ENCODE measurements at places on chromosomes 13 and 19.
A peak's percentile ranks its signal among the peaks of the same experiment; 100 is the strongest.

- DNase-seq: no peak
Measured at GRCh38 chr13:49602005-49602404, 16.6 kb upstream of the RCBTB1 start.

- no peak for DNase-seq
Measured at GRCh38 chr19:49752701-49753100, 10.4 kb downstream of the TSKS start.

DNA sequence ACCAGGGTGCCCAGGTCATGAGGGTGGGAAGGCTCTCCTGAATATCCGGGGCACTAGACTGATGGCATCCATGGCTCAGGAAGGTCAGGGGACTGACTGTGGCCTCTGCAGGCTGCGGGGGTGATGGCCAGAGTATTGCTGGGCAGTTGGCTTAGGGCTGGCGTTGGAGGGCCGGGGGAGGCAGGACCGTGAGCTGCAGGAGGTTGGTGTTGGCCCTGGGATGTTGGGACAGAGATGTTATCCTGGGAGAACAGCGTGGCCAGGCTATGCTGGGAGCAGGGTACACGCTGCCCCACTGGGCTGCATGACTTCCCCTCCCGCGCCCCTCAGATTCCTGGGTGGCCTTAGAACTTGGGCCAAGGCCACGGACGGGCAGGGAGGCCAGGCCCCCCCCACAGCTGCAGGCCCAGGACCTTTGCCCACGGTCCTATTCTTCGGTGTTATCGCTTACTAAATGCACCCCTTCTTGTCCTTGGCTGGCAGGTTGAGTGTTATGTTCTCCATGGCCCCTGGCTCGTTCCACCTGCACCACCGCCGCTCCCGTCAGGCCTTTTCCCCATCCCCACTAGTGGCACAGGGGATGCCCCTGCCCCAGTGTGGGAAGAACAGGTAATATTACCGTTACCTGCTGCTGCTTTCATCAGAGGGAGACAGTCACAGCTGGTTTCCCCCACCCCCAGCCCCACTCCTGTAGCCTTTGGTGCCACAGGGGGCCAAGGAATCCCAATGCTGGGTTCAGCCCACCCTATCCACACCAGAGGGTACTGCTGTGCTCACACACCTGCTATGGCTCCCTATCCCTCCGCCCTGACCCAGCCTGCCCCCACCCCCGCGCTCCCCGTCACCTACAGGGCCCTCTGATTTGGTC, 3.2 kb upstream of the ISYNA1 start:
- no peak for DNase-seq

GRCh38 chr13:63117710-63118109, 1702.1 kb upstream of the PCDH20 start:
- DNase-seq: no peak

DNA sequence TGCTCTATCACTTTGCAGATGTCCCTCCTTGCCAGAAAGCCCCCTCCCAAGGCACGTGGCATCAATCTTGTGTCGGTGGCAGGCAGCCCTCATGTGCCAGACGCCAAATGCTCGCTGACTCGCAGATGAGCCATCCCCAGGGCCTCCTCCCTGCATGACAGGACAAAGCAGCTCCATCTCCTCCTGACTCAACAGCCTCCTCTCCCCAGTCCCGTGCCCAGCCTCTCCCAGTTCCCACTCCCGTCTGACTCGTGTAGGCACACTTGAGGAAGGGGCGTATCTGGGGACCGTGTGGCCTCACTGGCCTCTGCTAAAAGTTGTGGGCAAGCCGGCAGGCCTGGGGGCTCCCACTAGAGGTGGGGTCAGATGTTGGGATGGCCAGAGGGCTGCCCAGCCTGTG, 133.6 kb downstream of the STK24 start:
- DNase-seq: no peak

GRCh38 chr13:32736648-32737047, 150.4 kb downstream of the PDS5B start:
- DNase-seq: no peak

- no peak for DNase-seq
Measured at GRCh38 chr19:57282011-57282643, 1.8 kb downstream of the ZNF460 start.

DNA sequence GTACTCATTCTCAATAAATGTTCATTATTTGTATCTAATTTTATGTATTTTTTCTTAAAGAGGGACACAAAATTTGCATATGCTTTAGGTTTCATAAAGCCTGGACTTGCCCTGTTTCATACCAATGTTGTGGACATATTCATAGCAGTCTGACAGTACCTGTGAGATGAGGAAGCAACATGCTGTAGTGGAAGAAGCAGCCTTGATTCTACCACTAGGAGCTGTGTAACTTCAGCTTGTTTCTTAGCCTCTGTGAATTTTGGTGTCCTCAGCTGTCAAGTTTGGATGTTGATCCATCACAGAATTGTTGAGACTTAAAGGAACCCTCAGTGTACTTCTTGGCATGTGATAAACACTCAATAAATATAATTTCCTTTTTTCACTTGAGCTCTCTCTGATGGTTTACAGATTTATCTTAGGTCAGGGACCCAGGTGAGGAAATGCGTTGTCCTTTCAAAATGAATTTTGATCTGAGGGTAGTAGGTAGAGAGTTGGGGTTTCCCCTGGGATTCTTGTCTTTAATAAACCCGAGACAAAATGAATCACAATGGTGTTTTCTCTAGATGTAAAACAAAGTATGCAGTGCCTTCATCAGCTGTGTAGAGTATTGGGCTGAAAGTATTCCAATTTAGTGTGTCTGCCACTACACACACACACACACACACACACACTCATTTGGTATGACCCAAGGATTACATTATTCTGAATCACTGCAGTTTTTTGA, 152.1 kb downstream of the KCNRG start:
- no peak for DNase-seq

GRCh38 chr19:3778104-3778867, 6.3 kb upstream of the RAX2 start:
- DNase-seq: no peak

GRCh38 chr13:29993196-29993595, 142.8 kb upstream of the UBL3 start:
- DNase-seq: no peak

DNA sequence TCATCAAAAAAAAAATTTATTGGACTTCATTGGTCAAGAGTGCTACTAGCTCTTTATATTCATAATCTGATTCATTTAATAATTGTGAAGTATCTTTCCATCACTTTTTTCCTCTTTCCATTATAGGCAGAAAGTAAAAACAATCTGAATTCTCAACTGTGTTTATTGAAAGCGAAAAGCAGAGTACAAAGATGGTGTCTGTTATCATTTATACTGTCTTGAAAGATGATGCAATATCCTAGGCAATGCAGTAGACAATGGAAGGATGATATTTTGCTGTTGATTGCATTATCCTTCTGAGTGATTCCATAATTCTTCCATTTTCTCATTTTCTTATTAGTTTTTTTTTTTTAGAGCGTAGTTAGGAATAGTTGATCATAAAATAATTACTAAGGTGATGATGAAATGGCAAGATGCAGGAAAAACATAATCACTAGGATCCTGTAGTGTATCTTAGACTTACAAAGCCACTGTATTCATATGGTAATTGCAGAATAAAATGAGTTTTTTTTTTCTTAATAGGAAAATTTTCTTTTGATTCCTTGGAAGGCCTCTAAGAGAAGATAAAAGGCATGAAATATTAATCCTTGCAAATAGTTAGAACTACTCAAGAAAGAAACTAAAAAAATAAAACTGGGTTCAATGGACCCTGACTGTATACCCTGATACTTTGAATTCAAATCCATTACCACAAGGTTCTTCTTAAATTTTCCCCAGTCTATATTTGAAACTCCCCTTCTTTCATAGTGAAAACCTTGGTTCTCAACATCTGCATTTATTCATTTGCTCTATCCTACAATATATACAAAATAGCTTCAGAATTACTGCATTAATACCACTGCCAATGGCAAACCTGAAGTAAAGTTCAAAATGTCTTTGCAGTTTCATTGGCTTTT, 11.6 kb downstream of the URI1 start:
- DNase-seq: no peak

DNA sequence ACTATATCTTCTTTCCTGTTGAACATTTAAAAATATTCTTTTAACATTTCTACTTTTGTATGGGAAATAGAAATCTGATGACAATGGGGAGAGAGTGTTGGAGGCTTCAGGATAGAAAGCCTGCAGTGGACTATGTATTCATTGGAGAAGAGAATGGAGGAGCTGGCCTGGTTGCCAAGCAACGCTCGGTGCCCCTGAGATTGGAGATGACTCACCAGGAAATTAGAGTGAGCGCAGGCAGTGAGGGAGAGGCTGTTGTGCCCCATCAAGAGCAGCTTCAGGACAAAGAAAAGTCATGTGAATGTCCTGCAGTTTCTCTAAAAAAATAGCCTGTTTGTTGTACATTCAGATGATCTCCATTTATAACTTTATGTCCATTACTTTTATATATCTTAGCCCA, 48.7 kb upstream of the ZNF835 start:
- DNase-seq: no peak

DNA sequence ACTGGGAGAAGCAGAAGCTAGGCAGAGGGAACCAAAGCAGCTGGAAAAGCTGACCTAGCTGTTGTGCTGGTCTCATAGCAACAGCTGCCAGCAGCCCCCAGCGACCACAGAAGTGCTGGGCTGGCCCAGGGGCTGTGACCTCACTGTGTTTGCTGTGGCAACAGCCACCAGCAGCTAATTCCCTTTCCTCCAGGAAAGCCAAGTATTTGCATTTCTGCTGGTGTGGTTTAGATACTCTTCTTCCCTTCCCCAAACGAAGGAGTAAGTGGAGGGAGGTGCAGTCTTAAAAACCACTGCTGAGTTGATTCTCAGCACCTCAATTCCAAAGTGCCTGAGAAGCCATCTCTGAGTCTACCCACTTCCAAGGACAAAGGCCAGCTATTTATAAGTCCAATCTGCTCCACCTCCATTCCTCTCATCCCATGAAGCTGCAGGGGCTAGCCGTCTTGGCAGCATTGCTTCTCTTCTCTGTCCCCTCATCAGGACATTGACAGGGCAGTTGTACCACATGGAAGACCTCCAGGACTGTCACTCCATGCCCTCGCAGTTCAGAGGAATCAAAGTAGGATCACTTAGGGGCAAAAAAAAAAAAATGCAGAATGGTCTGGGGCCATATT, 11.5 kb upstream of the CCDC97 start:
- DNase-seq: no peak

GRCh38 chr19:41551212-41551610, 24.8 kb upstream of the CEACAM21 start:
- DNase-seq: no peak

GRCh38 chr13:29513002-29513980, 82.2 kb downstream of the SLC7A1 start:
- DNase-seq: no peak

- DNase-seq: no peak
Measured at GRCh38 chr13:58949646-58950045, 1214.1 kb downstream of the DIAPH3 start.

DNA sequence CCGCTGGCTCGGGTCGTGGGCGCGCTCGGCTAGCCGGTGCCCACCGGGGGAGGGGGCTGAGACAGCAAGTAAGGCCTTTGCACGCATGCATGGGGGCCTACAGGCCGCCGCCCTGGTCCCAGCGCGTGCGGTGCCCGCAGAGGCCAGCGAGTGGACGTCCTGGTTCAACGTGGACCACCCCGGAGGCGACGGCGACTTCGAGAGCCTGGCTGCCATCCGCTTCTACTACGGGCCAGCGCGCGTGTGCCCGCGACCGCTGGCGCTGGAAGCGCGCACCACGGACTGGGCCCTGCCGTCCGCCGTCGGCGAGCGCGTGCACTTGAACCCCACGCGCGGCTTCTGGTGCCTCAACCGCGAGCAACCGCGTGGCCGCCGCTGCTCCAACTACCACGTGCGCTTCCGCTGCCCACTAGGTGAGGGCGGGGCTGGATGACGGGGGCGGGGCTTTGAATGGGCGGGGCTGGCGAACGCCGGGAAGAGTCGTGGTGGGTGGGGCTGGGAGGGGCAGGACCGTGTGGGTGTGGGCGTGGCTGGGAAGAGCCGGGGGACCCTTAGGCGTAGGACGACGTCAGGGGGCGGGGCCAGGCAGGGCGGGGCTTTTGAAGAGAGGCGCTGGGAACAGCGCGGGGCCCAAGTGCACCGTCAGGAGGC, 2.1 kb downstream of the CILP2 start:
- peak; percentile 86 for DNase-seq

- no peak for DNase-seq
Measured at GRCh38 chr13:113657851-113658741, at the start of gene ATP4B. Gene ATP4B, minus strand, starts transcription at chr13:113658198. Its CDS starts 54 bp downstream, at chr13:113658144.

DNA sequence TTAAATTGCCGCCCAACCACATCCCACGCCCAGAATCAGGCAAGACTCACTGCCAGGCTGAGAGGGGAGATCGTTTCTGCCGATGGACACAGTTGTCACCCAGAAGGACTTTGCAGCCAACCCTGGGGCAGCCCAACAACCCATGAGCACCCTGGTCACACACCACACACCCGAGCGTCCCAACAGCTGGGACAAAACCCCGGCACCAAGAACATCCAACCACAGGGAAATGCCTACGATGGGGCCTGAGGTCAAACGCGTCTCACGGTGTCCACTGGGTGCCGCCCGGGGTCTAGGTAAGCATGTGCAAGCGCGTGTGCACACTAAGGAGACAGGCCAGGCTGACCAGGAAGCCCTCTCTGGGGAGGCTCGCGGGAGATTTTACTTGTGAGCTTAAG, 13.0 kb downstream of the LMNB2 start:
- DNase-seq: no peak

DNA sequence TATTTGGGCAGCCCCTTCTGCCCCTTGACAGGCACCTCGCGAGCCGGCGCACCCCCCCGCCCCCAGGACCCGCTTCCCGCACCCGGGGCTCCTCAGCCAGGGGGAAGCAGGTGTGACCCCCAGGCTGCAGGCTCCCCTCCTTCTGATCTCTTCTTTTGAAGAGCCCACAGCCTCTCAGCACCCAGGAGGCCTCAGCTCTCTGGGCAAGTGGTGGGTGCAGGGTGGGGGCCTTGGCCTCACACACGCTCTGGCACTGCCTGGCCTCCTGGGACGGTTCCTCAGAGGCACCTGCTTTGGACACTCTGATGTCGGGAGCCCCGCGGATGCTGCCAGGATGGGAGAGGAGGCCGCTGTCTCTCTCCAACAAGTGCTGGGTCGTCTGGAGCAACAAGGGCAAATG, 1.5 kb upstream of the C13orf46 start:
- DNase-seq: no peak

DNA sequence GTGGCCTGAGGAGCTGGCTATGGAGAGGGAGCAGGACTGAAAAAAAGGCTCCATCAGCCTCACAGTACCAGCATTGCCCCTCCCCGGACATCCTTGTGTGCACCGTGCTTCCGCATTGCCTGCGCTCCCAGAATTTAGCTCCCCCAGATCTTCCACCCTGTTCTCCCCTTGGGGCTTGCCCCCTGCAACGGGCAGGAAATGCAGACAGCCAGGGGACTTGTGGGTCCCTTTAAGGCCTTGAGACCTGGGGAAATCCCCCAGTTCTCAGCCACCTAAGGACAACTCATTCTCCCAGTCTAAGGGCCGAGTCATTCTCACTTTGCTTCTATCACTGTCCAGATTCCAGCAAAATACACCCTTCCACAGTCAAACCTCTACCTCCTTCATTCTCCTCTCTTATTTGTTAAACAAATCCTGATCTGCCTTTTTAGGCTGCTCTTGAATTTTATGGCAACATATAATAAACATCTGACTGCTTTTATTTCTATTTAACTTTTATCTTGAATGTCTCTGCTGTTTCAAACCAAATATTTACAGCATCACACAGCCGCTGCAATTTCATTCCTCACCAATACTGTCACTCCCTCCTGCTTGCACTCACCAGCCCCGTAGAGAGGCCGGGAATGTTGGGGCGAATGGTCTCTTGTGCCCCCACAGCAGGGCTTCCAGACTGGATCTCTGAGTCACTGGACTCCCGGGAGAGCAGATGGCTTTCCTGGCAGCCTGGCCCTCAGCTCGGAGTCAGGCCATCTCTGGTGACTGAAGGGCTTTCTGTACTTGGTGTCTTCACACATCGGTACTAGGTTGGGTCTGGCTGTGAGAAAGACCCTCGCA, 221.9 kb downstream of the TSHZ3 start:
- no peak for DNase-seq
